Natural killer cell treated with Interleukin-12 subunit alpha and Interleukin-12 subunit beta and Interleukin-15 and Interleukin-18, amount 100 ng/mL, for 72 hours (primary cell): ENCODE measurements at places on chromosomes 1 and 21.

DNA sequence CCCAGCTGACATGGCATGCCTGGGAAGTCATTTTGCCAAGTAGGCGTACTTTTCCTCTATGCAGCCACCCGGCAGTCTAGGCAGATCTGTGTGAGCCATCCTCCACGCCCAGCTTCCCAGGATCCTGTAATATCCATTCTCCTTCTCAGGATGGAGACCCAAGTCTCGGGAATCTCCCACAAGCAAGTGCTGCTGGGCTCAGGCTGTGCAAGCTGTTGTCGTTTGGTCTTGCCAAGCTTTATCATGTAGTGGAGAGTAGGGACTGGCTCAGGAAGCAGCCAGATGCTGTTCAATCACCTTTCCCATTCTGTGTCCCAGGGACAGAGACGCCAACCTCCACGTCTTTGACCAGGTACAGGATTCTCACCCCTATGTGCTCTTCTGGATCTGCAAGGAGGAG, 191.1 kb upstream of the TMEM51 start:
- DNase-seq = no peak

GRCh38 chr1:3910049-3910731, 10.1 kb upstream of the C1orf174 start:
- DNase-seq = peak; percentile 58

- no peak for DNase-seq
These were observed 72.0 kb downstream of the GDAP2 start for GRCh38 chr1:117857418-117857817.

DNA sequence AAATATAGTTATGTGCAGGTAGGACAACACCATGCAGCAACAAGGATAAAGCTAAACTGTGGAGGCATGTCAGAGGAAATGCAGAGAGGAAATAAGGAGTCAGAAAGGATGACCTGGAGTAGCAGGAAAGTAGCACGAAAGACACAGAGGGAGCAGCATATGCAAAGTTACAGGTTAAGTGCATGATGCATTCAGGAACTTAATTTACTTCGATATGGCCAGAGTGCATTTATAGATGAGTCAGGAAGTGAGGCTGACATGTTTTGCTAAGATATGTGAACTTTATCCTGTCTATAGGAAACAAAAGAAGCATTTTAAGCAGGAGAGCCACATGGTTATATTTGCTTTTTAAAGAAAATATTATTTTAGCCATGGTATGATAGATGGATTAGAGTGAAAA, 15.4 kb upstream of the MUTYH start:
- DNase-seq = no peak

DNA sequence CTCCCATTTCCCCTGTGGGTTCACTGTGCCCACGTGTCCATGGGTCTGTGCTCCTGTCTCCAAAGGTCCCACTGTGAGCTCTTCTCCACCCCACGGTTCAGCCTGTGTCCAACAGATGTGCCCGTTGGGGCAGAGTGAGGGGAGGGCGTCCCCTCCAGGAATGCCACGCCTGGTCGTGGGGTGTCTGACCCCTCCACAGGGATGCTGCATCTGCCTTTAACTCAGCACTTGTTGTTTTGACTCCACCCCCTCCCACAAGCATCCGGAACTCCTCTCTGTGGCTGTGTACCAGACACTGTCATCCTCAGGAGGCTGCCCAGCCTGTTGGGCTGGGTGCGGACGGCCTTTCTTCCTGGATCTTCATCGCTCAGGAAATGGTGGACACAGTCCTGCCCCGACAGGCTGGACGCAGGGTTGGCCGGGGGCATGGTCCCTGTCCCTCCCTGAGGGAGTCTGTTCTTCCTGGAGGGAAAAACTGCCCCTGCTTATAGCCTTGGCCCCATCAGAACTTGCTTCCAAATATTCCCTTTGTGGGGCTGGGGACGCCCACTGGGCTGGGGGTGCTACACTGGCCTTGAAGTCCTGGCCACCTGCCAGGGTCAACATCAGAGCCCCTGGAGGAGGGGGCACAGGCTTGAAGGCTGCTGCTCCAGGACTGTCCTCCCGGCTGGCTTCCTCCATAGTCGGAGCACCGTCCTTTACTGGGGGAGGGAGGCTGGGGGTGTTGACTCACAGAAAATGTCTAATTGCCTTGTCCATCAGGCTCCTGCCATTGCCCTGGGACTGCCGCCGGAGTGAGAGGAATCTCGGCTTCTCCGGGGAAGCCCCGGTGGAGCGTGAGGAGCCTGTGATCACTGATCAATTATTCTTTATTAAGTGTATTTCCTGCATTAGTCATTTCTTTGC, 182.0 kb upstream of the C1orf174 start:
- no peak for DNase-seq

GRCh38 chr1:11990303-11991032, 10.2 kb downstream of the MFN2 start:
- DNase-seq = no peak

DNA sequence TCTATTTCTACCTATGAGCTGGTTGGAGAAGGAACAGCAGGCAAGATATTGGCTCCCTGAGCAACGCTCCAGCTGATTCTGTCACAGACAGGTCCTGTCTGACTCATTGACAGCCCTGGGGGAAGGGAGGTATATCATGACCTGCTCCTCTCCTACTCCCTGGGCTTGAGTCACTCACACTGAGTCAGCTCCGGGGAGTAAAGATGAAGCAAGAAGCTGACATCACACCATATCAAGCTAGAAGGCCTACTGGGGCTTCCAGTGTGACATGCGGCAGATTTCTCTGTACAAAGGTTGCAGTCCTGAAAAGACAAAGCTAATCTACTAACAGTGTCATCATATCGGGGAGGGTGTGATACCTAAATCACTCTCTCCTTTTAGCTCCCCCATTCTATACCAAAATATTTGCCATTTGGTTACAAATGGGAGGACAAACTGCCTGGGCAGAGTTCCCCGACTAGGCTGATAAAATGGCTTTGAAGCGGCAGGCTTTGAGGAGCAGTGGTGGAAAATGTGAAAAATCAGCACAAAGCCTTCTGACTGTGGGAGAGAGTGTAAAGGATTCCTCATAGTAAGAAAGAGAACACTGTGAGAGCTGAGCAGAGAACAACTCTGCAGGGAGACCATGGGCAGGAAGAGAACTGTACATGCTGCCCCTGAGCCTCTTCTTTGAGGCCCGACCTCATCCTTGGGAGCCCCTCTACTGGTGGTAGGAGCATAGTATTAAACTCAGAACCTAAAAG, 15.5 kb downstream of the PI4KB start:
- peak; percentile 90 for DNase-seq

DNA sequence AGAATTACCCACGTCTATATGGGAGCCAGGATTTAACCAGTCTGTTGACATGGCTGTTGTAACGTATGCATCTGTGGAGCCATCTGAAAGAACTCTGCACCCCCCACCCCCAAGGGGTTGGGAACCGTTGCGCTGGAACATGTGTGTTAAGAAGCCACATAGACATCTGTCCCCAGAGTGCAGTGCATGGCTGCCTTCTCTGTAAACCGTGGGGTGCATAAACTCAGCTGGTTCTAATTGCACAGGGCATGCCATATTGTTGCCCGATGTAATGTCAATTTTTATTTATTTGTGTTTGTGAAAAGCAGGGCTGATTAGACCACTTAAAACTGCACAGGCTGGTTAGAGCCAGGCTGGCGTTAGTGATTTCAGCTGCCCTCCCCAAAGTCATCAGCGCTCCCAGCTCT, 70.1 kb upstream of the ROR1 start:
- no peak for DNase-seq

GRCh38 chr1:192516776-192517297, 58.7 kb upstream of the RGS1 start:
- DNase-seq = peak; percentile 82

GRCh38 chr21:37072274-37072987, 440 bp downstream of the PIGP start:
- DNase-seq = peak; percentile 80

DNA sequence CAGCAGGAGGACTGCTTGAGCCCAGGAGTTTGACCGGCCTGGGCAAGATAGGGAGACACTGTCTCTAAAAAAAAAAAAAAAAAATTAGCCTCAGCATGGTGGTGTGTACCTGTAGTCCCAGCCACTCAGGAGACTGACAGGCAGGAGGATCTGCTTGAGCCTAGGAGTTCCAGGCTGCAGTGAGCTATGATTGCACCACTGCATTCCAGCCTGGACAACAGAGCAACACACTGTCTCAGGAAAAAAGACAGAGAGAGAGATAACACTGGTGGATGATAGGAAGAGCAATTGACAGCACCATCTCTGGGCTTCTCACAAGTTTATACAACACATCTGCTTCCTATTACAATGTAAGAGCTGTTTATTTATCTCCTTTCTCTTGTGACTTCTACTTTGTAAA, 2.4 kb upstream of the RNU11 start:
- no peak for DNase-seq

GRCh38 chr1:226308166-226308722, 720 bp downstream of the LIN9 start:
- no peak for DNase-seq

GRCh38 chr1:241598249-241598648, 41.9 kb downstream of the CHML start:
- DNase-seq = no peak

DNA sequence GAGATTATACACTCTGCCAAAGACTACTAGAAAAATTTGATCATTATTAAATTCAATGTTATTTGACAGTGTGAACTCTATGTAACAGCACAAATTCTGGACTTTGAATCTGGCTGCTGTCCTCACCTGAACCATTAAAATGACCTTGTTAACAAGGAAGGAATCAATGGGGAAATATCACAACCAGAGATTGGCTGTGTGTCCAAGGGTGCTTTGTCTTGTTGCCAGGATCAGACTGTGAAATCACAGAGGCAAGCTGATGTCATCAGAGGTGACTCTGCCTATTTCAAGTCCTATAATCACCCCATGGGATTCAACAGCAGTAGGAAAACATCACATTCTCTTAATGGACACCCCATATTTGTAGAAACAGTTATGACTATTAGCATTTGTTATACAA, 46.8 kb downstream of the ADAMTS5 start:
- DNase-seq = no peak

DNA sequence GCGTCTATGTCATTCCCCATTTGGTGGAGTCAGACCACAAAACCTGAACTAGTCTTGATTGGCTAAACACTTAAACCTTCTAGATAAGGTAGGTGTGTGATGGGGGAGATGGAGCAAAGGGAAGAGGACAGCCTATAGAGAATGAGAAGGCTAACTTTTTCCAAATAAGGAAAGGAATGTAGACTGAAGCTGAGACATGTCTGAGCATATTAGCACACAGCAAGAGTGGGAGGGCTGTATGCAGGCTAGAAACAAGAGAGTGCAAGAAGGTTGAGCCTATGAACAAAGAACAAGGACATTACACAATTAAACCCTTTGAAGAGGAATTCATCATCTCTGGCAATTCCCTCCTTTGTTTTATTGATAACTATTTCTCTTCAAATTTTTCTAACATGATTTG, 89.2 kb upstream of the OLFM3 start:
- DNase-seq = no peak

GRCh38 chr21:16357994-16358393, 628.2 kb downstream of the USP25 start:
- DNase-seq = no peak

GRCh38 chr1:94579876-94580294, 38.3 kb upstream of the F3 start:
- DNase-seq = no peak

DNA sequence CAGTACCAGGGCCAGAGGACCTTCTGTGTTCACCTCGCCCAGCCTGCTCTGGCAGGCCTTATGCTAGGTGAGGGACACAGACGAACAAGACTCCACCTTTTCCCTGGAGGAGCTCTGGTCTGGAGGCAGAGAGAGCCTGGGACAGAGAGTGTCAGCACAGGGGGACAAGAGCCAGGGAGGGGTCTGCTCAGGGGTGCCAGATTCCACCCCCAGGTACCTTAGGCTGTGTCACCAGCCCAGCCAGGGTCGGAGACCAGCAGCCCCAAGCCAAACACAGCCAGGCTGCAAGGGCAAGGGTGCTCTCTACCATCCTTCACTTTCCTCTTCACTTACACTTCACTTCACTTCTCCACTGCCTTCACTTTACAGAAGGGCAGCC, 4.3 kb upstream of the LRP8 start:
- no peak for DNase-seq

DNA sequence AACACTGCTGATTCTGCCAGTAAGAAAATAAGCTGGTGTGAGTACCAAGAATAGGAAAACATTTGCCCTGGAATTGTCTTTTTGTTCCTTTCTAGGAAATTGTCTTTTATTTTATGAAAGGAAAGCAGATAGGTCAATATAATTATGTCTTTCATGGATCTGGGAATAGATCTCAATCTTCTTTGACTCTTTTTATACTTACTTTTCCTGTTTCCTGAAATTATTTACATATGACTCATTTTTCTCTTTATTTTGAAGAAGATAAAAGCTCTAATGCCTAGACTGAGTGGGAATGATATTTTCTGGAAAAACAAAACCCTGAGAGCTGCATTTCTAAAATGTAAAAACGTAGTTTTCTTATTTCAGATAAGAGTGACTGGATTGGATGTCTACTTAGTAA, 100.1 kb downstream of the MAN1A2 start:
- no peak for DNase-seq

DNA sequence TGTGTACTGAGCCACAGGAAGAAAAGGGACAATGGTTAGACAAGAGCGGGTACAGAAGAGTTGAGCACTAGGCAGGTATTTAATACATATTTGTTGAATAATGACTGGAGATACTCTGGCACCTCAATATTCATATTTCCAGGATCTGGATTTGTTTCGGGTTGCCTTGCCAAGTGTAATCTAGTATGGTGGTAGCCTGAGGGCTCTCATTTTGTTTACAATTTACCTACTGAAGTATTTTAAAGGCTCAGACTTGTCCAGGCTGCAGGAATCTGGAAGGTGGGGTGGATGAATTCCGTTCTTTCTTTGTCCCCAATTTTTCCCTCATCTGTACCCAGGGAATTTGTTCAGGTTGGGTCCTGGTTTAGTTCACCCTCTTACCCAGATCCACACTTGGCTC, 95.0 kb downstream of the CACHD1 start:
- DNase-seq = no peak

GRCh38 chr1:200178340-200178739, 150.8 kb downstream of the NR5A2 start:
- DNase-seq = no peak

GRCh38 chr1:107804134-107804533, 160.8 kb downstream of the VAV3 start:
- no peak for DNase-seq

DNA sequence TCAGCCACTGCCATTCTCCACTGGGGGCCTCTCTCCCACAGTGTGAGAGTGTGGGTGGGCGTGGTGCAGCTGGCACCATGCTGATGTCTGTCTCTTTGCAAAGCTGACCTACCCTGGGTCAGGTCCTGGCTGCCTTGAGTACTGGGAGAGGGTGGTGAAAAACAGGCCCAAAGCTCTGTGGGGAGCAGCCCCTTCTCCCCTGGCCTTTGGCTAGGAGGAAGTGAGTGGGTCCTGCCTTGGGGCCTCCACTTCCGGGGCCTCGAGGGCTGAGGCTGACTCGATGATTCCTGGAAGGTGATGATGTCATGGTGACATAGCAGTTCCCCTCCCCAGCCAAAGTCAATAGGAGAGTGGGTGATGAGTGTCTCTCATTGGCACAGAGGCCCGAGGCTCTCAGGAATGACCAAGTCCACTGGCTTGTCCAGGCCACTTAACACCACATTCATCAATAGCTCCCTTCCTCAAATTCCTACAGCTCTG, 53.0 kb downstream of the IER5 start:
- DNase-seq = peak; percentile 86

- peak; percentile 71 for DNase-seq
These were observed 10.7 kb downstream of the OPTC start for GRCh38 chr1:203504400-203505250.
